Left lung (tissue), 14 donors: ENCODE measurements at places on chromosomes 5 and 9. TPM values are rescaled to one million over a fixed set of nuclear protein-coding genes. Genes with fewer than 3 reads are reported as not detected.

- no peak for DNase-seq
These were observed 1.6 kb downstream of the DMRT2 start for GRCh38 chr9:1051584-1052275.

- DNase-seq = no peak
These were observed 487.3 kb downstream of the CCDC171 start for GRCh38 chr9:16039988-16040761.

DNA sequence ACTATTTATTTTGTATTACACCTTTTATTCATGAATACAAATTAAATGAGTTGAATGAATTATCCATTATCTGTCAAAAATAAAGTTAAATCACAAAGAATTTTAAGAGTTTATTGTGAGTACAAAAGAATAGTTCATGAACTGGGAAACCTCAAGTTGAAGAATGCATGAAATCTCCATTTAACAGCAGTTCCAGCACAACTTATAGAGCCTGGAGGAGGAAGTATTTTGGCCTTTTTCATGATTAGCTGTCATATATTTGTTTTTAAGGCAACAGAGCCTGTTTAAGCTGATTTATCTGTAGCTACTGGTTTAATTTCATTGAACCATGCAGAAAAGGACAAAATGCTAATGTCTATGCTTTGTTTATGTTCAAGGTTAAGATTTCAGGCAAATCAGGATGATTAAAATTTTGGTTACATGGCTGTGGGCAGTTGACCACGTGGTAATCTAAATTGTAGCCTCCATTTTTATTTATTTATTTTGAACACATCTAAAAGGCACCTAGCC lies 12.2 kb downstream of the SPINK1 start:
- no peak for DNase-seq

DNA sequence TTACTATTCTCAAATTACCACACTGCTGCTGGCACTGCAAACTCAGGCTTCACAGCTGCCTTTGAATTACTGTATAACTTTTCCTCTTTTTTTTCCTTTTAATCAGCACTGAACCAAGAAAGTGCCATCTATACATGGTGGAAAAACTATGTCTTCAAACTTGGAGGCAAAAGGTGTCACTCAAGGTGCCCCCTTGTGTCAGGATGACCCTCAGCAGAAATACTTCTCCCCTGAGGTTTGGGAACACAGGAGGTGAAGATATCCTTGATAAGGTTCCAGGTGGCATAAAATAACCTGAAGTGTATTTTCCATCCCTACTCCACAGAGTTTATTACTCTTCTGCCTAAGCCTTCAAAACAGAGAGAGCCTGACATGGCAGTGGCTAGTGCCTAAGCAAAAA lies 14.5 kb downstream of the FRMD3 start:
- no peak for DNase-seq

Gene LAMC3
- polyA plus RNA-seq = 12.2 TPM

Gene NIM1K
- polyA plus RNA-seq = 0.84 TPM

Gene POU5F2
- polyA plus RNA-seq = 0.08 TPM

Gene C5orf52
- not detected for polyA plus RNA-seq

Gene ENDOG
- 4.4 TPM for polyA plus RNA-seq

Gene BARHL1
- polyA plus RNA-seq = not detected
